ENCODE measurements at places on chromosomes 12 and 14.

DNA sequence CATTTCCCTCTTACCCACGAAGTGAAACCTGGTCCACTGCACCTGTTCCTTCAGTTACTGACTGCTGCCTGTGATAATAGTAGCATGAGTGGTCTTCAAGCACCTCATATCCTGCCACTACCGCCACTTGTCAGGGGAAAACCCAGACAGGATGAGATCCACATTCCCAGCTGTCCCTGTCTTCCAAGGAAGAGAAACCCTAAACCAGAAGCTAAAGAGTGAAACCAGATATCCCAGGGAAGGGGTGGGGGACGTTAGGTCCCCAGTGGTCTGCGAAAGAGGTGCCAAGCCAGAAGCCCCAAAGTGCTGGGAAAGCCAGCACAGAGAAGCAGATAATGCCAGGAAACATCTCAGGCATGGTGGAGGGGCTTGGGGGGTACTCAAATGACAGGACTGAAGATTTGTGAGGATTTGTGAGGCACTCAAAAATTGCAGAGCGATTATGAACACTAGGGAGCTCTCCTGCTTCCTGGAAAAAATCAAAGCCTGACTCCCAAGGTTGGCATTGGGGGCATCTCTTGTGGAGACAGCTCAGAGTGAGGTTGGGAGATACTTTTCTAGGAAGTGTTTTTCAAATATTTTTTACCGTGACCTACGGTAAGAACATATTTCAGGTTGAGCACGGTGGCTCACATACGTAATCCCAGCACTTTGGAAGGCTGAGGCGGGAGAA is 77.9 kb downstream of the TMEM30B start:
- no peak for DNase-seq

GRCh38 chr12:5332551-5332950 is 99.4 kb upstream of the NTF3 start:
- no peak for DNase-seq

- no peak for DNase-seq
Measured at GRCh38 chr12:5522432-5523335, 90.8 kb downstream of the NTF3 start.

- peak; percentile 55 for DNase-seq
Measured at GRCh38 chr12:44875954-44876543, at the start of gene NELL2. NELL2 (minus strand) TSS chr12:44876315; CDS start chr12:44875869, 446 bp downstream.

DNA sequence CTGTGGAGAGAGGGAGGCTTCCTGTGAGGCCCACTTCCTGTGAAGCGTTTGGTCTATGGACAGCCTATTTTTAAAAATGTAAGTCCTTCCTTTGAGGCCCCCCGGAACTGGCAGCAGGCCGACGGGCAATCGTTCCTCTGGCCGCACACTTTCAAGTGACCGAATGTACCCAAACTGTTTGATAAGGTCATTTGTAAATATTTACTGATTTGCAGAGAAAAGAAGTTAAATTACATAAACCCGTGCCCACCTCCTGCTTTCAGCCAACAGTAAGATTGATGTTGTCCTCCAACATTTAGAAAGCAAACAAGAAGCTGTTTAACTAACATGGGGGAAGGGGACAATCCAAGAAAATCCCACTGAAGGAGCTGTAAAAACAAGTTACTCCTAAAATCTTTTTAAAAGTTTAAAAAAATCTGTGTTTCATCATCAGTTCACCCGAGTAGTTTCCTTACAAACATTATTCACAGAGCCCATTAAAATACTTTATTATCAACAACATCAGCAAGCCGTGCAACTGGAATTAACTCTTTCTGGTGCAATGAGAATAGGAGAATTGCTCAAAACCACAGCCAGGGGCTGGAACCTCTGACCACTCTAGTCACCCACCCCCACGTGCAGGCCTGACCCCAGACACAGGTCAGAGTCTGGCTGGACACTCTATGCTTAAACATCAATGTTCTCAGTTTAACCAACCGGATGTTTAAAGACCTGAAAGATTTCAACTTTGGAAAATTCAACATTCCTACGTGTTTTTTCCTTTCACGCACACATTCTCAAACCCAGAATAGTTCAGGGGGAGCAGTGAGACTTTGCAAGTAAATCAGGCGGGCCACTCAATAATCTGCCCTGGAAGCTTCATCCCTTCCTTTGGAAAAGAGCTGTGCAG is 65.3 kb downstream of the FOXN3 start:
- DNase-seq = no peak

- DNase-seq = no peak
Measured at GRCh38 chr14:32417956-32418552, 89.0 kb downstream of the AKAP6 start.

- no peak for DNase-seq
Measured at GRCh38 chr12:123075087-123075645, 75.7 kb downstream of the PITPNM2 start.

- no peak for DNase-seq
Measured at GRCh38 chr14:64637735-64638473, 66.3 kb upstream of the PLEKHG3 start.
